MG63 (cell line): ENCODE measurements at places on chromosomes 6 and 20. TPM values are rescaled to one million over a fixed set of nuclear protein-coding genes. Genes with fewer than 3 reads are reported as not detected.

GRCh38 chr6:169296170-169296569 lies 42.5 kb upstream of the THBS2 start:
- DNase-seq: no peak

DNA sequence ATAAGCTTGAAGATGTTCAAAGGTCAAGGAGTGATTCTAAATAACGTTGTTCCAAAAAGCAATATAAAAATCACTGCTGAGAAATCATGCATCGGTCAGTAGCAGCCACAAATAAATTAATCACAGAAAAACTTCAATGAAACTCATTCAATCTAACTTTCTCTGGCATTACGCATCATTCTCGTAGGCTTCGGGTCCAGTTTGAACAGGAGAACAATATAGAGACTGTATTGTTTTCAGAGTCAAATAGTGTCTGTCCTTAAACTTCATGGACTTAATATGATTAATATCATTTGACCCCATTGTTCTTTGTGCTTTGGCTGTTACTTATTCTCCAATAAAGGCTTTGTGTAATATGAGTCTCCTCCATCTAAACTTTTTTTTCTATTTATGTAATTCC lies 200.4 kb downstream of the C6orf118 start:
- no peak for DNase-seq

GRCh38 chr20:63765902-63766301 lies 26.3 kb downstream of the SLC2A4RG start:
- DNase-seq: no peak

Gene OPN5
- total RNA-seq: not detected in 2 replicates

GRCh38 chr6:35089935-35090505 lies 51.1 kb downstream of the TCP11 start:
- peak; percentile 80 for DNase-seq
